ENCODE measurements at places on chromosomes 11 and 22.

GRCh38 chr22:23086787-23087186 lies 16.5 kb downstream of the GNAZ start:
- no peak for DNase-seq

GRCh38 chr11:73410627-73411026 lies 34.4 kb downstream of the RELT start:
- no peak for DNase-seq

GRCh38 chr11:13923716-13924650 lies 38.5 kb upstream of the SPON1 start:
- no peak for DNase-seq

DNA sequence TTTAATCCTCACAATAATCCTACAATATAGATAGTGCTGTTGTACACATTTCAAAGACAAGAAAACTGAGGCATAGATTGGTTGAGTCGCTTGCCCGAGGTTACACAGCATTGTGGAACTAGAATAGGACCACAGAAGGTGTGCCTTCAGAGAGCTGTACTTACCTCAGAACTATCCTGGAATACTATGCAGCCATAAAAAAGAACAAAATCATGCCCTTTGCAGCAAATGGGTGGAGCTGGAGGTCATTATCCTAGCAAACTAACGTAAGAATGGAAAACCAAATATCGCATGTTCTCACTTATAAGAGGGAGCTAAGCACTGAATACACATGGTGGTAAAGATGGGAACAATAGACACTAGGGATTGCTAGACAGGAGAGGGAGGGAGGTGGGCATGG lies 15.7 kb upstream of the NAV2 start:
- DNase-seq = no peak

- no peak for DNase-seq
Measured at GRCh38 chr11:67645521-67646461, 4.7 kb downstream of the ACY3 start.

GRCh38 chr11:34426766-34427185 lies 12.0 kb upstream of the CAT start:
- peak; percentile 74 for DNase-seq

All from AG04450 (cell line).